ENCODE measurements at places on chromosomes 12 and 14.

GRCh38 chr12:29698756-29699155 is 85.0 kb downstream of the TMTC1 start:
- DNase-seq: no peak

GRCh38 chr14:28661171-28661772 is 105.3 kb upstream of the FOXG1 start:
- DNase-seq: no peak

- DNase-seq: no peak
These were observed 29.3 kb downstream of the DHRS2 start for GRCh38 chr14:23665302-23666016.

DNA sequence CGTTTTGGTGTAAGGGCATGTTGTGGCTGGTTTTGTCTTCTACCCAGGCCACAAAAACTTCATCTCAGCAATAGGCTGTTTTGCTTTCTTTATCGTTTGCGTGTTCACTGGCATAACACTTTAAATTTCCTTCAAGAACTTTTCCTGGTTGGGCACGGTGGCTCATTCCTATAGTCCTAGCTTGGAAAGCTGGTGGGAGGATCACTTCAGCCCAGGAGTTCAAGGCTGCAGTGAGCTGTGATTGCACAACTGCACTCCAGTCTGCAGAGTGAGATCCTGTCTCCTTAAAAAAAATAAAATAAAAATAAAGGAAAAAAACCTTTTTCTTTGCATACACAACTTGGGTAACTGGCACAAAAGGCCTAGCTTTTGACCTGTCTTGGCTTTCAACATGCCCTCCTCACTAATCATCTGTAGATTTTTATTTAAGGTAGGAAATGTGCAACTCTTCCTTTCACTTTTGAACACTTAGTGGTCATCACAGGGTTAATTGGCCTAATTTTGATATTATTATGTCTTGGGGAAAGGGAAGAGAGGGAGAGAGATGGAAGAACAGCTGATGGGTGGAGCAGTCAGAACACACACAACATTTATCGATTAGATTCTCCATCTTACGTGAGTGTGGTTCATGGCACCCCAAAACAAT is 78.9 kb upstream of the PSMA6 start:
- DNase-seq: no peak

GRCh38 chr12:101838628-101839323 is 8.0 kb upstream of the GNPTAB start:
- peak; percentile 15 for DNase-seq

DNA sequence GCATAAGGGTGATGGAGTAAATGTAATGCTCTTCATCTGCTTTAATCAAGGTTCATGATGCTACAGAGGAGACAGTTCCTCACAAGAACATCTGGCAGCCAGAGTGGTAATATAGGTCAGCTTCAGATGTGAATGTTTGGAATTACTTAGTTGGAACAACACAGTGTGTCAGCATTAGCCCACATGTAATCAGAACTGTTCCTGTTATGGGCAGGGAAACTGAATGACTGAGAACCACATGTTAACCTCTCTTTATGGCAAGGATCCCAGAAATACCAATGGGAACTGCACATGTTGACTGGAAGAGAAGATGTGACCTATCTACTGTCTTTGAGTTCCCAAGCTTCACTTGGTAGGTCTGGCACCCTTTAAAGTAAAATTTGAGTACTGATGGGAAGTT is 390.1 kb upstream of the PDE3A start:
- no peak for DNase-seq

- DNase-seq: no peak
These were observed 11.8 kb downstream of the SLC6A12 start for GRCh38 chr12:202081-202731.

- DNase-seq: no peak
These were observed 126.0 kb upstream of the COCH start for GRCh38 chr14:30748343-30748742.

GRCh38 chr12:106046301-106046846 is 92.4 kb downstream of the NUAK1 start:
- DNase-seq: no peak

DNA sequence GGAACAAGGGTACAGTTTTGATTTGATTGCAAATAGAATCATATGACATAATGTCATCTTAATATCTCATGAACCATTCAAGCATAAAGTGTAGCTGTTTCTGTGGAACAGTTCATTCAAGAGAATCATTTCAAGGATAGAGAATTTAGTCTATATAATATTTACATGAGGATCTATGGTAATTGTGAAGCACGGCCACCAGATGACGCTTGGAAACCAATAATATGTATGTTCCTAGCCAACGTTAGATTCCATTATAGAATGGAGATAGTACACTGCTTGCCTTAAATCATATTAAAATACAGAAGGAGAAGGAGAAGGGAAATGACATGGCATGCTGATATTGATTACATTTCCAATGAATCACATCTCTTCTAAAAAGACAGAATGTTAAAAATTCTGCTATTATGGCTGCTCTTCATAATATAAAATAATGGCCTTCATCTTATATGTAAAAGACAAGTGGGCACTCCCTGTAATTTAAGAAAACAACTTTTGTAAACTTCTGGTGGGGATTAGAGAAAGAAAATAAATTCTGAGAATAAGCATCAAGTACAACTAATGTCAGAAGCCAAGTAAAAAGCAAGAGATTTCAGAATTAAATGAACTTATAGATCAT is 351.0 kb downstream of the NAV3 start:
- DNase-seq: no peak

- DNase-seq: no peak
These were observed 19.3 kb upstream of the TFCP2 start for GRCh38 chr12:51192284-51192671.

DNA sequence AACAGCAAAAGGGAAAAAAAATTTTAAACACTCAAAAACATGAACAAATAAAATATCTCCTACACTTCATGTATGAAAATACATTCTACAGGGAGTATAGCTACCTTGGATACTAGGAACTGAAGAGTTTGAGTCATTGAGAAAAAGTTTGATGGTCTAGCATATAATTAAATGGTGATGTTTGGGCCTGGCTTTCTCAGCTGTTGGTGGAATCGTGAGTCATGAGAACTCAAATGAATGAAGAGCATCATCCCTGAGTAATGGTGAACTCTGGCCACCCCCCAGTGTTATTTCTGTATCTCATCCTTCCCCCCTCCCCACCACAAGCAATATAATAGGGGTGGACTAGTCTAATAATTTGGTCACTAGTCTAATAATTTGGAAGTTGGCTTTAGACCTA is 6.7 kb upstream of the SLC6A15 start:
- no peak for DNase-seq

- DNase-seq: no peak
These were observed 16.9 kb downstream of the BDKRB1 start for GRCh38 chr14:96272777-96273473.

DNA sequence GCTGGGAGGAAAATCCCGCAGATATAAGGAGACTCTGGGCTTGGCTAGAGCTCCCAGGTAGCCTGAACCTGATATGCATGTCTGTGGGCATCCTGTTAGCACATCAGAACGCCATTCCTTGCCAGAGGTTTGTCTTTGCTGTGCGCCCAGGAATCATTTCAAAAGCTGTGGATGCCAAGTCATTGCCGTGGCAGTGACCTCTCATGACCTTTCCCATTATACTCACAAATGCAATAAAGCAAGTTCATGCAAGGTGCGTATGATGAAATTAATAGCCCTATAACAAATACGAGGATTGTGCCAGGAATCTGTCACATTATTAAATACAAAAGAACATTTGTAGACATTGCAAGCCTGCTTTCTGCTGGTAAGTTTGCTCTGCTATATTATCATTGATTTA is 229.1 kb upstream of the PELI2 start:
- no peak for DNase-seq

DNA sequence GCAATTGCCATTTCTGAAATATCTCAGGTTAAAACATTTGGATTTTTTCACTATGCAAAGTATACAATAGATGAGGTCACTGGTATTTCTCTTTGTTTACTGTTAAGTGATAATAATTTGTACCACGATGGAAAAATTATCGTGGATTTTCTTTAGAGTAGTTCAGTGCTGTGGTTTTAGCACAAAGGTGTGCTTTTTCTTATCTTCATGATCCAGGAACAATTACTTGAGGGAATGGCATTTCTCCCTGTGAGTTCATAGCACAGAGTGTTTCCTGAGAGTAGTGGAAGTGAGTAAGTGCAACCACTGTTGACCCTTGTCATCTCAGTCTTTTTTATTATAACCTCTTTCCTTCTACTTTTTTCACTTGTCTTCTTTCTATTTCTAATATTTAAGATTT is 86.8 kb downstream of the FGD4 start:
- DNase-seq: no peak

- DNase-seq: no peak
These were observed 56.8 kb downstream of the USP15 start for GRCh38 chr12:62317017-62317416.

DNA sequence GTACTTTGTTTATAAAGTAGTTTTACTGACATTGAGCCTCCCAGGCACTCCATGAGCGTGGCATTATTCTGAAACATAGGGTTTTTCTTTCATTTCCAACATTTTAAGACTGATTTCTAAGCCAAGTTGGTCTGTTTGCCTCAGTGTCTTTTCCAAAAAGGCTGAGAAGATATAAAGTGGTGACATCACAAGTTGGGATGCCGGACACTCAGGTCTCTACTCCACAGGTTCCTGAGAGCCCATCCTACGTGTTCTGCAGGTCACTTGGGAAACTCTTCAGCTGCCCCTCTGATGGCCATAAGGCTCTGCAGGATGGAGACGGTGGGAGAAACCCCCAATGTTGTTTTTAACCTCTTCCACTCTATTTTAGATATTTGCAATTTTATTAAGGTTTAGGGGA is 6.0 kb downstream of the RFX4 start:
- DNase-seq: no peak

DNA sequence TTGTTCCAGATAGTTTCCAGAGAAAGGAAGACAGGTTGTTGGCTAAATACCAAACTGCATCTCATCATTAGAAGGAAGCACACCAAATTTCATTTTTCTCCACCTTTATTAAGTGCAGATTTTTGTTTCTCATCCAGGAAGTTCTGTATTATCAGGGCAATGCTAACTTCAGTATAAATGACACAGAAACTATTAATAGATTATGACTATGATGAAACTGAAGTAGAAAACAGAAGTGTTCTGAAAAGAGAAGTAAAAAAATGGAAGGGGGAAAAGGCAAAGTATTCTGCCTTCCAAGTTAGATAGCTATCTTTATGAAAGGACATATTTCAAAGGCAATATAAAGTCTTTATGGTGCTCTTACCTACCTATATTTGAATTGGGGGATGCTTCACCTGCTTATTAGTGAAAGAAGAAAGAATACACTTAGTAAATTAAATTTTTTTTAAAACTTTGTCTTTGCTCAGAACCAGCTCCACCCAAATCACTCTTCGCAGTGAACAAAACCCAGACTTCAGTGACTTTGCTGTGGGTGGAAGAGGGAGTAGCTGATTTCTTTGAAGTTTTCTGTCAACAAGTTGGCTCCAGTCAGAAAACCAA is 223.9 kb downstream of the PTPRO start:
- DNase-seq: peak; percentile 54

GRCh38 chr14:102088012-102088792 is 1.4 kb upstream of the HSP90AA1 start:
- peak; percentile 60 for DNase-seq

DNA sequence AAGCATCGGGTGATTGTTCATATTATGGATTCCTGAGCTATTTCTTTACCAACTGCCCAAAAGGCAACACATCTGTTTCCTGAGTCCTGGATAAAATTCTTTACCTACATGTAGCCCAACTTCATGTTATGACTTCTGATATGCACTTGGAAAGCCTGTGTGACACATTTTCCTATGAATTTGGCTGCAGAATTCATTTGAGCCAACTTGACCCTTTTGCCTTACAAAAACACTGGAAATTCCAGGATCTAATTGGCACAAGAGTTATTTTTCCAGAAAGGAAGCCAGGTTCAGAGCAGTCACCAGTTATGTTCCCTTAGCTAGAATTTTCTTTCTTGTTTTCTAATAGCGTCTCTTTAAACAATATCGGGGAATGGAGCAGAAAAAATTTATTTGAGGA is 202.5 kb upstream of the LRIG3 start:
- DNase-seq: no peak

DNA sequence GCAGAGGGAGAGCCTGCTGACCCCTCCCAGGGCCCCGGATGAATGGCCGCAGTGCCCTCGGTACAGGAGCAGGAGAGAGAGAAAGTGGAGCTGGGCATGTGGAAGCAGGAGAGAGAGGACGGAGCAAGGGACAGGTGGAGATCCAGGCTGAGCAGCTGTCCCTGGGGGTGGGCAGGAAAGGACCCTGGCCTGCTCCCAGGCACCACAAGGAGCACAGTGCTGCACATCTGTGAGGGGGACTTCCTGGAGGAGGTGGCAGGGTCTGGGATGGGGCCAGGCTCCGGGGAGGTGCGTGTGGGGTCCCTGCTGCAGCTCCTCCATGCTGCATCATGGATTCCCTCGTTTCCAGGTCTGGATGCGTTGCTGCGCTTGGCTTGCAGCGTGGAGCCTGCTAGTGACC is 13.0 kb upstream of the DLK1 start:
- DNase-seq: no peak

- no peak for DNase-seq
These were observed 41.8 kb downstream of the AKAP3 start for GRCh38 chr12:4607056-4607455.

DNA sequence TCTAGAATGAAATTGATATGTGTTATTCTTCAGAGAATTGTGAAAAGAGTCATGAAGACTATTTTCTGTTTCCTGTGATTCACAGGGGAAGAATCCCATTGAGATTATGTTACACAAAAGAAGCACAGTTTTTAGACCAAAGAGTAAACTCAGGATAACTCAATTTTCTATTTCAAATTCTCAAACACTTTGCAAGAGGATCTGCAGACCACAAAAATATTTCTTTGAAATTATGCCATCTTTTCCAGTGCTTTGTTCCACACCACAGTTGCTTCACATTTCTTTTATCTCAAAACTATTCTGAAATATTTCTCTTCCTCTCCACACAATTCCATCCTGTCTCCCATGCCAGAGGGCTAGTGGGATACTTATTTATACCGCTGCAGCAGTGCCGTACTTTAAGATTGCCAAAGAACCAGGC is 188.9 kb upstream of the FOXG1 start:
- no peak for DNase-seq

GRCh38 chr12:65598688-65599087 is 225.6 kb upstream of the HMGA2 start:
- no peak for DNase-seq

GRCh38 chr14:67428501-67429031 is 16.6 kb upstream of the PLEK2 start:
- no peak for DNase-seq

- peak; percentile 10 for DNase-seq
These were observed 423 bp downstream of the FGD6 start for GRCh38 chr12:95216711-95217376.

All from CD4-positive, alpha-beta T cell treated with Interleukin-6 for 4 hours (primary cell).